Epithelial cell of prostate (primary cell): ENCODE measurements at places on chromosomes 13 and 19.

DNA sequence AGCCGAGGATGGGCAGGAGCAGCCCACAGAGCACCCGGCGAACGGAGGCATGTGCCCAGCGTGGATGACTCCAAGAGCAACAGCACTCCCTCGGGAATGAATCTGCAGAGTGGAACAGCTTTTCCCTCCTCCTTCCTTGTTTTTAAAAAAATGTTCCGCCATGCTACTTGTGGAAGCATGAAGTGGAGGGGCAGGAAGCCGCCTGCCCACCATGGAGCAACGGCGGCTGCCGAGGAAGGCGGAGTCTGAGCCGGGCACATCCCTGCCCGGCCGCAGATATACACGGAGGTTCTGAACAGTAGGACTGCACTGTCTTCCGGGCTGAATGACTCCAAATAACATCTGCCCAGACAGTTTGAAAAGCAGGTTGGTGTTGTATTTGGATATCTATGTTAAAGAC, 65.2 kb downstream of the SOX1 start:
- DNase-seq: no peak

DNA sequence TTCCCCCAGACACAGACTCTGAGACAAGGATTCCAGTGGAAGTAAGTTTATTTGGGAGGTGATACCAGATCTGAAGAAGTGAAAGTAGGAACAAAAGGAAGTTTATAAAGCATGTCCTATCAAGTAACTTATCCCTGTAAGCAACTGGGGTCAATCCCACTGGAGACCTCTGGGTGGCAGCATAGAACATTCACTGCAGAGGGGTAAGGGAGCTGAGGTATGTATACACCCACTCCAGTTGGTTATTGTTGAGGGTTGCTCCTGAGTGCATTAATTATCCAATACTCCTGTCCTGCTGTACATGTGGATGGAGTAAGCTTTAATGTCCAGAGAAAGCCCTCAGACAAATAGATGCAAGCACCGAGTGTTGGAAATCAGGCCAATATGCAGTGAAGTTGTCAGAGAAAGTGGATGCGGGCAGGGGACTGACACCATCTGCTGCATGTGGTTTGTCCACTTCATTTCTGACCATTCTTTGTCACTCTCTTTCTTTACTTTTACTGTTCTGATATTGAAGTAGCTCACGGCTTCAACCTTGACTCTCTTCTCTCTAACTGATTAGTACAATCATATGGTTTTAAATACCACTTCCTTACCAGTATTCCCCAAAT, 46.7 kb downstream of the NOTCH3 start:
- DNase-seq: no peak

DNA sequence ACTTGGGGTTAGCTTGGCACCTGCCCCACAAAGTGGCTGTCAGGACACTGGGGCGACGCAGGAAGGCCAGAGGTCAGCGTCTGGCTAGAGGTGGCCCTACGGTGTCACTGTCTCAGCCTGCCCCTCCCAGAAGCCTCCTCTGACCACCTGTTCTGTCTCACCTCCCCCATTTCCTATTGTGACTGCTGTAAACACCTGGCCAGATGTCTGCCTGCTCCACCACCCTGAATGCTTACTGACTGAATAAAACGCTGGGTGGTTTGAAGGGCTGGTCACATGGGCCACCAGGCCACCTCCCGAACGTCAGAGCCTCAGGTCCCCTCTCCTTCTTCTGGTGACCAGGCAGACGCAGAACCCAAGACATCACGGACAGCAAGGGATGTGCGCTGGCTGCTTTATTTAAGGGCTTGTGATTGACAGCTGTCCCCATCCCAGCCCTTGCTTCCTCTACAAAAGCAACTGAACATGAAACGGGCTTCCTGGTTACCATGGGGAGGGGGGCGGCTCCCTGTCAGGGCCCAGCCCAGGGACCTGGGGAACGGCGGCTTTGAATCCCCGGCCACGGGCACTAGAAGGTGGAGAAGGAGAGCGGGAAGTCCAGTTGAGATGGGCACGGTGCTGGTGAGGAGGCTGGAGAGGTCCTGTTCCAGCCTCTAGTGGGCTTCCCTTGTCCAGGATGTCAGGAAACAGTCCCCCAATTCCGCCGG, 6.2 kb downstream of the ELOF1 start:
- DNase-seq: no peak

DNA sequence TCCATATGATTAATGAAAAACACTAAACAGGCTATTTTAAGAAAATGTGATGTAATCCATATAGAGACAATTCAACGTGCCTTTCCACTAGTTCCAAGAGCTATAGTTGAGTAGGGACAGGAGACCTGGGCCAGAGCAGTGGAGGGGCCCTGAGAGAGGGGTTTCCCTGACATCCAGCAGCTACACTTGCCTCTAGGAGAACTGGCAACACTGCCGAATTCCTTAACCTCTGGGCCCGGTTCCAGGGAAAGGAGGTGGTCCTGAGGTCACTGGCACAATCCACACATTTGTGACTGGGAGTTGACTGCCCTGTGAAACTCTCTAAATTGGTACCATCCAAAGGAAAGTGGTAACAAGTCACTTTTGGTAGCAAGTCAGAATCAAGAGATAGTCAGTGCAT, 264.4 kb downstream of the DCLK1 start:
- DNase-seq: no peak
